Motor neuron (in vitro differentiated cells): ENCODE measurements at places on chromosomes 6 and 20.

GRCh38 chr6:96795481-96795880 is 41.8 kb downstream of the GPR63 start:
- ATAC-seq: no peak

DNA sequence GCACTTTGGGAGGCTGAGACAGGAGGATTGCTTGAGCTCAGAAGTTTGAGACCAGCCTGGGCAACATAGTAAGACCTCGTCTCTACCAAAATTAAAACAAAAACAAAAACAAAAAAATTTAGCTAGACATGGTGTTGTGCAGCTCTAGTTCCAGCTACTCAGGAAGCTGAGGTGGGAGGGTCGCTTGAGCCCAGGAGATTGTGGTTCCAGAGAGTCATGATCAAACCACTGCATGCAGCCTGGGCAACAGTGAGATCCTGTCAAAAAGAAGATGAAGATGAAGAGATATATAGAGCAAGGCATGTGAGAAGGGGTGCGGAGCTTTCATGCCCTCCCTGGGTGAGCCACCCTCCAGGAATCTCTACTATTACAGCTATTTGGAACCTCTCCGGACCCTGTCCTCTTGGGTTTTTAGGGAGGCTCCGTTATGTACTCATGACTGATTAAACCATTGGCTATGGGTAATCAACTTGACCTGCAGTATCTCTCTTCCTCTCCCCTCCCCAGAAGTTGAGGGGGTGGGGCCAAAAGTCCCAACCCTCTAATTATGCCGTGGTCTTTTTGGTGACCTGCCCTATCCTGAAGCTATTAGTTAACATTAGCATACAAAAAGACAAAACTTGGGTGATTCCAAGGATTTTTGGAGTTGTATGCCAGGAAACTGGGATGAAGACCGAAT is 9.0 kb downstream of the POLH start:
- ATAC-seq: peak; percentile 22

DNA sequence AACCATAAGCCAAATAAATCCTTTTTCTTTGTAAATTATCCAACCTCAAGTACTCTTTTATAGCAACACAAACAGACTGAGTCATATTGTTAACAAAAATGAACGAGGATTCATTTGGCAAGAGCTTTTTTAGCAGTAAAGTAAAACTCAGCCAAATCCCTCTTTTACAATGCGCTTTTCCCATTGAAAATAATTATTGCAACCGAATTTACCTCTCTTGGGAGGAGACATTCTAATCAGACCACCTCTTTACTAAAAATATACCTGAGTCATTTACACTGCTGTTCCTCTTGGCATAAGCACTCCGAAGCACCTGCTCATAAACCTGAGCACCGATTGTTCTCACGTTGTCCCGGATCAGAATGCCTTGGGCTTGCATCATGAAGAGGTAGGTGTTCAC is 57.4 kb downstream of the B4GALT5 start:
- ATAC-seq: no peak

GRCh38 chr6:81413306-81413705 is 339.2 kb downstream of the TENT5A start:
- ATAC-seq: no peak

GRCh38 chr6:7438011-7438410 is 48.4 kb downstream of the RIOK1 start:
- ATAC-seq: no peak

DNA sequence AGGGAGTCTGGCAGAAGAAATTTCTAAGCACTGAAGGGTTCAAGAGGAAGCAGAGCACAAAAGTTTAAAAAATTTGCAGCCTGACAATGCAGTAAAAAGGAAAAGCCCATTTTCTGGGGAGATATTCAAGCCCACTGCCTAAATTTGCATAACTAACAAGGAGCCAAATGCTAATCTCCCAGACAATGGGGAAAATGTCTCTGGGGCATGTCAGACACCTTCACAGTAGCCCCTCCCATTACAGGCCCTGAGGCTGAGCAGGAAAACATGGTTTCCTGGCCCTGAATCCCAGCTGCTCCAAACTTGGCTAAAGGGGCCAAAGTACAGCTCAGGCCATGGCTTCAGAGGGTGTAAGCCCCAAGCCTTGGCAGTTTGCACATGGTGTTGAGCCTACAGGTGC is 908.5 kb upstream of the MANEA start:
- ATAC-seq: no peak

GRCh38 chr6:30612213-30612612 is 4.8 kb downstream of the PPP1R10 start:
- no peak for ATAC-seq

- no peak for ATAC-seq
Measured at GRCh38 chr6:130647246-130647645, 180.0 kb upstream of the SMLR1 start.

DNA sequence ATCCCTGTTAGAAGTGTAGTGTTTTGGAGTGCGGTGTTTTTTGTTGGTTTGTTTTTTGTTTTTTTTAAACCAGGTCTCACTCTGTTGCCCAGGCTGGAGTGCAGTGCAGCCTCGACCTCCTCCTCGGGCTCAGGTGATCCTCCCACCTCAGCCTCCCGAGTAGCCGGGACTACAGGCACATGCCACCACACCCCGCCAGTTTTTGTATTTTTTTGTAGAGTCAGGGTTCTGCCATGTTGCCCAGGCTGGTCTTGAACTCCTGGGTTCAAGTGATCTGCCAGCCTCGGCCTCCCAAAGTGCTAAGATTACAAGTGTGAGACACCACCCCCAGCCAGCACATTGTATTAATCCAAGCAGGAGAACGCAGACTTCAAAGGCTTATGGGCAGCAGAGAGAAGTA is 1.3 kb upstream of the TOP1 start:
- ATAC-seq: no peak

DNA sequence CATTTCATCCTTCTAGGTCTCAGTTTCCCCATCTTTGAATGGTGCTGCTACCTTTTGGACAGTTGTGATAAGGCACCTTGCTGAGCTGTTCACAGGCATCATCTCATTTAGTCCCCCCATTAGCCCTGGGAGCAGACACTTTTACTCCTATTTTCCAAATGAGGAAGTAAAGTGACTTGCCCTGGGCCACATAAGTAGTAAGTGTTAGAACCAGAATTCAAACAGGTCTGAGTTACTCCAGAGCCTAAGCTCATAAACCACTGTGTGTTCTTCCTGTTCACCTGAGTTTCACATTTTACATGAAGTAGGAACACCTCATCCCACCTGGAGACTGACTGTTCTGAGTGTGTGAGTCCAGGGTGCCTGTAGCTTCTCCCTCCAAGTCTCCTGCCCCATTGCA is 43.5 kb upstream of the EPB41L1 start:
- ATAC-seq: no peak

DNA sequence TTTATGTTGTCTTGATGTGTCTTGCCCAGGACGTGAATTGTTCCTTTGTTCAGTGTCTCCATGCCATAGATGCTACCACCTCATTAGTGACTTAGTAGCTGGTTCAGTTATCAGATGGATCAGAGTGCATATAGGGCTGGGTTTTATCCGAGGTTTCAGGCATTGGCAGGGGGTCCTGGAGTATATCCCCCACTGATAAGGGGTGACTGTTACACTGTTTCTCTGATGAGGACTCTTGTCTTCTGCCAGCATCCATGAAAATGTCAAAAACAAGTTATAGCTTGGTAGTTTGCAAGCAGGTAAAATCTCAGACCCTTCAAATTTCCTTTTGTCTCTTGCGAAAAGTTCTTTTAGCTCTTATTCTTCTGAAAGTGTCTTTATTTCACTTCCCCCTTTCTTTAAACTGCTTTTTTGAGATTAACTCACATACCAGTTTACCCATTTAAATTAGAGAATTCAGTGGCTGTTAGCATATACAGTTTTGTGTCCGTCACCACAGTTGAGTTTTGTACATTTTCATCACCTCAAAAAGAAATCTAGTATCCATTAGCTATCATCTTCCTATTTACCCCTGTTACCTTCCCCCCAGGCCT is 109.2 kb downstream of the CDYL start:
- no peak for ATAC-seq

- ATAC-seq: peak; percentile 78
Measured at GRCh38 chr6:150451807-150452427, 83.1 kb downstream of the IYD start.

DNA sequence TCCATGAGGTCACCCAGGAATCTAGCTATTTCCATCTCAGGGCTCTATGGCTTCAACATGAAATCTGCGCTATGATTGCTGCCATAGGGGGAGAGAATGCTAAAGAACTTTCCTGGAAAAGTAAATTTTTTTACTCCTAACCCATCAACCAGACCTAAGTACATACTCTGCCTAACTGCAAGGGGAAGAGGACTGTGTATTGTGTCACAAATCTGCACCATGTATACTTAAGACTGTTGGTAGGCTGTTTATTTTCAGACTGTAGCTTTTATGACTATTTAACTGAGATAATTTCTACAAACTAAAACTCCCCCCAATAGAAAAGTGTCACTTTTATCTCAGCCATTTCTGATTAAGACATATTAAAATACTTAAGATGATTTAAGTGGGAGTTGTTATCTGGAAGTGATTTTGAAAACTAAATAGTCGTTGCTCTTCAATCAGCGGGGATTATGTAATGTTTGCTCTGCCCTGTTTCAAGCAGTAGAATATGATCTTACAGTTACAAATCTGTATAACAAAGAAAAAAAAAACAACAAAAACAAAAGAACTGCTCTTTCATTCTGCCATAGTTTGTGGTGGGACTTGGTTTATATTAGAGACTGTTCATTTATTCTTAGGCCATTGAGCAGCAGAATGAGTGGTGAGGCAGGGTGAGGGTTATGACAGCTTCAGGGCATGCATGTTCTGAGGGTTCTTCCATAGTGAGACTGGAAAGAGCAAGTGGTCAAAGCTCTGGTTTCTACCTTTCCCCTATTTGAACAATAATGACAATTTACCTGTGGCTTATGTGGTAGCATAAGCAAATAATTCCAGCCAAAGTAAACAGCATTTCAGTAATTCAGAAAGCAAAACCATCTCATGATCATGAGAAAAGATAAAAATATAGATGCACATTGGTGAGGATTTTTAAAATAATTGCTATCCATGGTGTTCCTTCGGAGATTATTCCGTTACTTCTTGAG is 126.3 kb upstream of the CEP162 start:
- no peak for ATAC-seq

DNA sequence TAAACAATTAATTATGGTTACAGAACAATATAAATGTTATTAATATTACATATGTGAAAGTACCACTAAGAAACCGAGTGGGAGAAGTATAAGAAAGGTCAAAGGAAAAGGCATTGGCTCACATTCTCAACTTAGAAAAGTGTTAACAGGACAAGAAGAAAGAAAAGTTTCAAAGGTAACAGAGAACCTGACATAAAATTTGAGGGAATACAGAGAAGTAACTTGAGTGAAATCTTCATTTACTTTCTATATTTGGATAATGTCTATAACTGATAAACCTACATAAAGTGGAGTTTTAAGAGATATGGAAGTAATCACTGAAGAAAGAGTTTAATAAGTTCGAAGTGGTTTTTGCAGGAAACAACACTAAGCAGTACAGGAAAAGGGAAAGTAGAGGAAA is 30.1 kb downstream of the REPS1 start:
- no peak for ATAC-seq

GRCh38 chr6:135440087-135440792 is 57.3 kb downstream of the AHI1 start:
- no peak for ATAC-seq

DNA sequence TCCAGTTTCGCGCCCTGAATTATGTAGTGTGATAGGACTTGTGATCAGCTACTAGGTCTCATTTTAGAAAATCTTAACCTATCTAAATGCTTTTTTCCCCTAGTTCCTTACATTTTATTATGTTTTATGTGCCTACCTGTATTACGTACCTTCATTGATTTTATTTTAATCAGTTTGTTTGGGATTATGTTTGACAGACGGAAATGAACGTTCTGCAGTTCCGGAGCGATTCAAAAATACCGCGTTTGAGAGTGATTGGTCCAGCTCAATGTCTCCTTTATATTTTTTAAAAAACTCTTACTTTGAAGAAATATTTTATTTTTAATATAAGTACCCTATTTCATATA is 114.3 kb upstream of the BTN3A2 start:
- ATAC-seq: no peak

DNA sequence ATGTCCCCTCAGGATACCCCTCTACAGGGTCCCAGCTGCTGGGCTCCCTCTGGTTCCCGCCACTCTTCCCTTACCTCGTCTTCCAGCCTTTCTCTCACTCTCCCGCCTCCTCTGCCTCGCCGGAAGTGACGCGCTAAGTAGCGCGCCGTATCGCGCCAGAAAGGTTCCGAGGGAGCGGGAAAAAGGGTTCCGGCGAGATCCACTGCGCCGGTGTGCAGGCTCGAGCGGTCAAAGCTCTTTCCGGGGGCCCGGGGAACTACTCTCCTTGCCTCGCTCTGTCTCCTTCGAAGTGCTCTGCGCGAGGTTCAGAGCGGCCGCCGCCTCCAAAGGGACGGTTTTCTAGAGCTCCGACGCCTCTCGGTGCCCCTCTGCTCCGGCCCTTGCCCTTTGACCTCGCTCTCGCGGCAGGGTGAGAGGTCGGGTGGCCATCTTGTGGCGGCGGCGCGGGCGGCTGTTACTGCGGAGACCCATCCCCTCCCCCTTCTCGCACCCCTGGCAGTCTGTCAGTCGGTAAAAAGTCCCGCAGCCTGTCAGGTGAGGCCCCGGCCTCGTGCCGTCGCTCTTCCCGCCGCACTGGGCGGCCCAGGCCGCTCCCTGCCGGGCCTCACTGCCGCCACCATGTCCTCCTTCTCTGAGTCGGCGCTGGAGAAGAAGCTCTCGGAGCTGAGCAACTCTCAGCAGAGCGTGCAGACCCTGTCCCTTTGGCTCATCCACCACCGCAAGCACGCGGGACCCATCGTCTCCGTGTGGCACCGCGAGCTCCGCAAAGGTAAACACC is at the start of the genes RPRD1B and TTI1:
Gene RPRD1B, plus strand, starts transcription at position 417 of the 778 bp plus-strand sequence. Its CDS starts 202 bp downstream, at position 619.
Gene TTI1, minus strand, starts transcription at position 127 of the 778 bp plus-strand sequence. CDS start 19,640 bp downstream, outside the sequence.
- ATAC-seq: peak; percentile 97

- no peak for ATAC-seq
Measured at GRCh38 chr6:162733489-162733888, 5.7 kb downstream of the PACRG start.

DNA sequence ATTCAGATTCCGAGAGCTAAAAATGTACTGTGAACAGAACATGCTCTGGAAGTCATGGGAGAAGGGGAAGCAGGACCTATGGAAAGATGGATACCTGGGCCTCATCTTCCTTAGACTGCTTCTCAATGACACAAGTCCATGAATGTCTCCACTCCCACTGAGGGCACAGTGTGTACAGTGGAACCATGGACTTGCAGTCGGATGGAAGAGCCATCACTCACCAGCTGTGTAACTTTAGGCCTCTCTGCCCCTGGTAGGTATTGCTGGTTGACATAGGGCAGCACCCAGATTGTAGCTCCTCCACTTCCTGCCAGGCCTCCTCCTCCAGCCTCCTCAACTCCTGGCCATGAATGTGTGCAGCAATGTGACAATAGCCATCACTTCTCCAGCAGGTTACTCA is 52.5 kb downstream of the MAFB start:
- ATAC-seq: no peak

GRCh38 chr20:53101992-53102760 is 130.0 kb downstream of the TSHZ2 start:
- no peak for ATAC-seq
